A549 treated with AZD2906 at 1 μM for 4 hours (cell line): ENCODE measurements at places on chromosomes 5 and 9. TPM values are rescaled to one million over a fixed set of nuclear protein-coding genes. Genes with fewer than 3 reads are reported as not detected.

PCDHB14 gene
- total RNA-seq: 0.03 to 0.09 TPM (median 0.06 TPM) in 5 replicates

GMCL2 gene
- total RNA-seq: not detected in 5 replicates

PCDHA1 gene
- total RNA-seq: 0.14 to 0.26 TPM (median 0.22 TPM) in 5 replicates

GDA gene
- total RNA-seq: 0.84 to 1.1 TPM (median 0.96 TPM) in 5 replicates

ZNG1E gene
- total RNA-seq: 61.2 to 72.8 TPM (median 62.2 TPM) in 5 replicates

IRX2 gene
- total RNA-seq: 1.4 to 2.8 TPM (median 2.2 TPM) in 5 replicates

IFNK gene
- total RNA-seq: 0.06 TPM in 1 of 5 replicates, not detected in the others

ATP6V0E1 gene
- 239 to 402 TPM (median 361 TPM) in 5 replicates for total RNA-seq

PAX5 gene
- 0.01 to 0.09 TPM (median 0.03 TPM) in 5 replicates for total RNA-seq

CDC23 gene
- 22.3 to 34.2 TPM (median 25.5 TPM) in 5 replicates for total RNA-seq

ADGRV1 gene
- total RNA-seq: 0.50 to 0.89 TPM (median 0.61 TPM) in 5 replicates

ABCA1 gene
- 3.4 to 5.1 TPM (median 3.6 TPM) in 5 replicates for total RNA-seq

FOXD4 gene
- 0.13 to 0.57 TPM (median 0.37 TPM) in 5 replicates for total RNA-seq

ALDOB gene
- total RNA-seq: not detected in 5 replicates

C9orf50 gene
- 0.08 to 0.16 TPM in 2 of 5 replicates, not detected in the others for total RNA-seq

CA9 gene
- 6.0 to 10.6 TPM (median 8.0 TPM) in 5 replicates for total RNA-seq

GABRG2 gene
- not detected in 5 replicates for total RNA-seq

PRLR gene
- total RNA-seq: 0.10 to 0.19 TPM (median 0.13 TPM) in 5 replicates

LCN9 gene
- total RNA-seq: not detected in 5 replicates

ZNF454 gene
- not detected in 5 replicates for total RNA-seq

ARHGEF39 gene
- total RNA-seq: 11.1 to 18.8 TPM (median 16.6 TPM) in 5 replicates

CARD9 gene
- 0.45 to 2.1 TPM (median 1.1 TPM) in 5 replicates for total RNA-seq

PHF24 gene
- 0.07 to 0.19 TPM (median 0.13 TPM) in 5 replicates for total RNA-seq

SLC46A2 gene
- total RNA-seq: 0.02 TPM in 1 of 5 replicates, not detected in the others

IFNA6 gene
- not detected in 5 replicates for total RNA-seq

COL23A1 gene
- total RNA-seq: 0.03 TPM in 1 of 5 replicates, not detected in the others

SEMA6A gene
- 0.03 to 0.62 TPM (median 0.14 TPM) in 5 replicates for total RNA-seq

DPM2 gene
- 32.7 to 43.3 TPM (median 42.9 TPM) in 5 replicates for total RNA-seq

DEPDC1B gene
- 12.9 to 17.5 TPM (median 15.0 TPM) in 5 replicates for total RNA-seq

GPX8 gene
- 30.6 to 36.7 TPM (median 32.4 TPM) in 5 replicates for total RNA-seq

CAMK4 gene
- total RNA-seq: 0.01 to 0.16 TPM (median 0.07 TPM) in 5 replicates

LRRC70 gene
- 0.11 to 0.31 TPM (median 0.13 TPM) in 5 replicates for total RNA-seq

NTNG2 gene
- 1.1 to 2.1 TPM (median 1.3 TPM) in 5 replicates for total RNA-seq

SLC36A2 gene
- not detected in 5 replicates for total RNA-seq

DOCK2 gene
- total RNA-seq: 1.5 to 3.1 TPM (median 2.6 TPM) in 5 replicates

TDRD7 gene
- total RNA-seq: 10.9 to 14.2 TPM (median 11.6 TPM) in 5 replicates

DRD1 gene
- total RNA-seq: 0.02 to 0.11 TPM (median 0.05 TPM) in 5 replicates

GABRA1 gene
- total RNA-seq: not detected in 5 replicates

ANKRD34B gene
- 0.03 to 0.15 TPM (median 0.06 TPM) in 5 replicates for total RNA-seq

GABRB2 gene
- not detected in 5 replicates for total RNA-seq

SPATA31A3 gene
- total RNA-seq: not detected in 5 replicates

PANK3 gene
- total RNA-seq: 14.0 to 20.8 TPM (median 16.7 TPM) in 5 replicates

CCL27 gene
- 0.14 to 0.33 TPM (median 0.24 TPM) in 4 of 5 replicates, not detected in the other for total RNA-seq

ARID3C gene
- 0.11 to 0.32 TPM (median 0.17 TPM) in 5 replicates for total RNA-seq

QRFP gene
- not detected in 5 replicates for total RNA-seq
